Bronchial epithelial cell (primary cell): ENCODE measurements at places on chromosomes 2 and 18.

DNA sequence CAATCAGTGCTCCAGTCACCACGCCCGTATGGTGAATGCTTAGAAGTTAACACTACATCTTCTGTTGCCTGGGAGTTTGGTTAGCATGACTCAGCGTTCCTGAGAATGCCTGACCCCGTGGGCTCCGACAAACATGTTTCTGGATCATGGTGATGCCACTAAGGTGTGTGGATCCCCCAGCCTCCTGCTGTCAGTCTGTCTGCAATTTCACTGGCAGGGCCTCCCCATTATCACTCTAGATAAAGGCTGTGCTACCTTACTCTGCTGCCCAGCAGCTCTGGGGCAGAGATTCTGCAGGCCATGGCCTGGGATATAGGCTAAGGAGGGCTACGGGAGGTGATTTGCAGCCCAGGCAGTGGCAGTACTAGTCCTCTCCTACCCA is 66.0 kb downstream of the STPG4 start:
- peak; percentile 52 for DNase-seq

GRCh38 chr2:144143294-144144151 is 376.4 kb downstream of the ZEB2 start:
- DNase-seq = no peak

GRCh38 chr2:32384529-32384928 is 27.7 kb downstream of the BIRC6 start:
- no peak for DNase-seq

- DNase-seq = no peak
These were observed 891.9 kb upstream of the LRRTM1 start for GRCh38 chr2:81196383-81196851.

- DNase-seq = no peak
These were observed 6.0 kb upstream of the CYP27C1 start for GRCh38 chr2:127226132-127226519.
